NB4 (cell line): ENCODE measurements at places on chromosomes 6 and 20.

GRCh38 chr20:53872561-53873229 is 197.7 kb downstream of the BCAS1 start:
- no peak for DNase-seq

DNA sequence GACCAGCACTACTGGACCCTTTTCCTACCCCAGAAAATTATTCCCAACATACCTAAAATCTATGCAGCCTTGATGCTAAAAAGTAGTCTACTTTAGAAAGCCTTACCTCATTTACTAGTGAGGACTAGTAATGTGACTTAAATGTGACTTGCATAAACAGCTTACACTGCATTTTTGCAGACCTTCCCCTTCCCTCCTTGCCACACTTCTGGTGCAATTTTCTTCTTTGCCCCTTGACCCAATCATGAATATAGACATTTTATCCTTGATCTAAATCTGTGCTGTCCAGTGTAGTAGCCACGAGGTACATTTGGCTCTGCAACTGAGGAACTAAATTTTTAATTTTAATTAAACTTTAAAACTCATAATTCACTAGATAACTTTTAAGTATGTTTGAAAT is 7.0 kb upstream of the ZKSCAN8 start:
- peak; percentile 33 for DNase-seq

- DNase-seq, result peak; percentile 98
Measured at GRCh38 chr6:11525468-11526155, 11.9 kb upstream of the TMEM170B start.

DNA sequence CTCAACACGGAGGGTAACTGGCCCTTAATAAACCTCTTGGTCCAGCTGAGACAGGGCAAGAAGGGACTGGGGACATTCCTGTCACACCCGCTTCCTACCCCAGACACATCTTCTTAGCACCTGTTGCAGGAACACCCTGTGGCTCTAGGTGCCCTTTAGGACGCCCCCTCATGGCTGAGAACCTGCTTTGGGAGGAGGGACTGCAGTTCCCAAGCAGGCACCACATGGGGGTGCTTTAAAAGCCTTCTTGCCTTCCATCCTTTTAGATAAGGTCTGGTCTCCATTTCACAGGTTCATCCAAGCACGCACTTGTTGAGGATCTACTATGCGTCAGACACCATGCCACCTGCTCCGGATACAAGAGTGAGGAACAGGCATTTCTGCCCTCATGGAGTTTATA is 26.6 kb downstream of the NSFL1C start:
- DNase-seq, result peak; percentile 61

DNA sequence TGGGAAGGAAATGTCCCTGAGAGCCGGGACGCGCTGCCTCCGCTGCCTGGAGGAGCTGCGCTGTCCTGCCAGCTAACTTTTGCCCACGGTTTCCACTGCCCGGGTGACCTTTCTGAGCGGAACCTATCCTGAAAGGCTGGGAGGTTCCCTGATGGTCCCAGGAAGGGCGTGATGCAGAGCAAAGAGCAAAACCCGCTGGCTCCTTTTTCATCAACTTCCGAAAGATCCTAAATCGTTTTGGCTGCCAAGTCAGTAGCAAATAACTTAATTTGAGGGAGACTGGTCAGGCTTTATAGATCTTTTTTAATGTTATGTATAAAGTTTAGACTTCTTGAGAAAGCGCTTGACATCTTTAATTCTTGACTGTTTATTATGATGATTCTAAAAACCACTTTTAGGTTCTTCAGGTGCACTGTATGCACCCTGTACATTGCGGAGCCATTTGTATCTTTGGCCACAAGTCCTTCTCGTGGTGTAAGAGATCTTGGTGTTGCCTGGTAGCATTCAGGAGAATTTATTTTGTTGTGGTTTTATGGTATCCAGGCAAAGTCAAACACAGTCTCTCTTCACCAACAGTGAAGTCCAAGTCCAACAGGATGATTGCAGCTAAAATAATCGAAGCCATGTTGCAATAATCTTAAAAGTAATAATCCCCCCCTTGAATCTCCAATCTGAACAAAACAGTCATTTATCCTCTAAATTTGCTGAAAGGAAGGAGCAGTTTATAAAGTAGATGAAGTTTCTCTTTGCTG is at the start of gene SYNE1:
Gene SYNE1, minus strand, starts transcription at position 67 of the 752 bp plus-strand sequence. CDS start 9,031 bp downstream, outside the sequence.
- DNase-seq, result no peak

DNA sequence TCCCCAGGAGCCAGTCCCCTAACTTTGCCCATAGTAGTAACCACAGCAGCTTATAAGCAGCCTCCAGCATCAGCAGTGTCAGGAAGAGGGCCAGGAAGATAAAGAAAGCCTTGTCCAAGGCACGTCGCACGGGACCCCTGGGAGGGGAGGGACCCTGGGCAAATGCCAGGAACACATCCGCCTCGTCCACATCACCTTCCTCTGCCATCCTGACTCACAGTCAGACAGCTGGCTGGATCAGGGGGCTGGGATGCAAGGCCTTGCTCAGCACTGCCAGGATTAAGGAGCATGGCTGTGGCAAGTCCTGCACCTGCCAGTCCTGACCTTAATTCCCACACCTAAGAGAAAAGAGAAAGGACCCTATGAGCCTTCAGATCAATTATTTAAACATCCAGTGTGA is 11.5 kb upstream of the ZBTB22 start:
- DNase-seq, result no peak

DNA sequence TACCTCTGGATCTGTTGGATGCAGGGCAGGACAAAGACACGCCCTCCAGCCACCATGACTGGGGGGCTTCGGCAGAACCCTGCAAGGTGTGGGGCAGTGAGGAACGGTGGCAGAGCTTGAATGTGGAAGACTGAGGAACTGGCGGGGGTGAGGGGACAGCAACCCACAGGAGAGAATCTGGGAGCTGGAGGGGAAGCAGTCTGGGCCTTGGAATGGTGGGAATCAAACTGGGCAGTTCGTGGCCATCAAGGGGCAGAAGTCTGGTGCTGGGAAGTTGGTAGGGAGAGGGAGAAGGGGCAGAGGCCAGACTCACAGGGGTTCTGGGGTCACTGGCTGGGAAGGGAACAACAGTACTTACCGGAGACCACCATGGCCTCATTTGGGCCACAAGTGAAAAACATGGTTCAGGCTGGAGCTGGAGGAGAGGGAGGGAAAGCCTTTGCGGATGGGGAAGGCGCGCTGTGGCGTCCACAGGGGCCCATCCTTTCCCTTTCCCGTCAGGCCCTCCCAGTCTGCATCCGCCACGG is 635 bp downstream of the FLOT1 start:
- DNase-seq, result no peak

- peak; percentile 59 for DNase-seq
Measured at GRCh38 chr6:85458184-85458583, 8.3 kb downstream of the NT5E start.

DNA sequence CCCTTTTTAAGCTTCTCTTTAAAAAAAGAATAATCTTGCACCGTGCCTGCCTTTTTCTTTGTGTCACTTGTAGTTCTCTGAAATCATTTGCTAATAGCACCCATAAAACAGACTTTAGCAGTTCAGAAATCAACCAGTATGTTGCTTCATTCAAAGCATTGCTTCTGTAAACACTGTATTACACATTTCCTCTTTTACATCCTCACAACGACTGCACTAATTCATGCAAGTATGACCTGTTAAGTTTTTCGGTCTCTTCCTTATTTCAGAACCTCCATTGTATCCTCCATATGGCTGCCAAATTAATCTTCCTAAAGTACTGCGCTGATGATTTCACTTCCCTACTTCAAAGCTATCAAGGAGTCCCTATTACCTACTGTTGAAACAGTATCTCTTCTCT is 142.9 kb upstream of the RNF217 start:
- peak; percentile 23 for DNase-seq

GRCh38 chr6:154071236-154071635 is 32.2 kb downstream of the OPRM1 start:
- DNase-seq, result no peak

GRCh38 chr20:52649727-52650126 is 322.4 kb upstream of the TSHZ2 start:
- DNase-seq, result no peak

DNA sequence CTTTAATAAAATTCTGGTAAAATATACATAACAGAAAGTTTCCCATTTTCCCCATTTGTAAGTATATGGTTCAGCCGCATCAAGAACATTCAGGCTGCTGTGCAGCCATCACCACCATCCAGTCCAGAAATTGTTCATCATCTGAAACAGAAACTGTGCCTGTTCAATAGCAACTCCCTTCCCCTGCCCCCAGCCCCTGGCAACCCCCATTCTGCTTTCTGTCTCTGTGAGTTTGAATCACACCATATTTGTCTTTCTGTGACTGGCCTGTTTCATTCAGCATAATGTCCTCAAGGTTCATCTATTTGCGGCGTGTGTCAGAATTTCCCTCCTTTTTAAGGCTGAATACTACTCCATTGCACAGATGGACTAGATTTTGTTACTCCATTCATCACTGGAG is 19.1 kb downstream of the VSTM2L start:
- DNase-seq, result no peak

DNA sequence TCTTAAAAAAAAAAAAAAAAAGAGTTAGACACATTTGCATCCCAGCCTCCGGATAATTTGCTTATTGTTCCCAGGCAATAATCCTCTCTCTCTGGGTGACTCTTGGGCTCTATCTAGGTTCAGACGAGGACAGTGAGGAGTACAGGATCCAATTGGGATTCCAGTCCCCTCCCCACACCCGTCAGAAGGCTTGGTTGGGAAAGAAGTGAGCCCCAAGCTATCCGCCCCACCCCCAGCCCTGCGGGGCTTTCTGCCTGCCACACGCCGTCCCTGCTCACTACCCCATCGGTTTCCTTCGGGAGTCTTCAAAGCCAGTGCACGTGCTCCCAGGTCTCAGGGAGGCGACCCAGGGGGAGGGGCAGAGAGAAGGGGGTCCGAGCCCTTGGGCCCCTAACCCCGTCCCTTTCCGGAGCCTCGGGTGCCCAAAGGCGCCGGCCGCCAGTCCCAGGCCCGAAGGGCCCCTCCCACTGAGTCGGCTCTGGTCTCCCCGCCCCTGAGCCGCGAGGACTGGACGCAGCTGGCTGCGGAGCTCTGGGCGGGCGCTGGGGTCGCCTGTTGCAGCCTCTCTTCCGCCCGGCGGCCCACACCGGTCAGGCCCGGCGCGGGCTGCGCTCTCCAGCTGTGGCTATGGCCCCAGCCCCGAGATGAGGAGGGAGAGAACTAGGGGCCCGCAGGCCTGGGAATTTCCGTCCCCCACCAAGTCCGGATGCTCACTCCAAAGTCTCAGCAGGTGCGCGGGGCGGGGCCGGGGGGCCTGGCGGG is 2.5 kb downstream of the MYMX start:
- DNase-seq, result peak; percentile 92

- DNase-seq, result no peak
Measured at GRCh38 chr20:58996226-58996611, 10.8 kb downstream of the CTSZ start.

GRCh38 chr20:31747640-31748039 is 8.6 kb downstream of the TPX2 start:
- DNase-seq, result no peak

- peak; percentile 27 for DNase-seq
Measured at GRCh38 chr6:75693534-75693933, 55.5 kb upstream of the MYO6 start.

DNA sequence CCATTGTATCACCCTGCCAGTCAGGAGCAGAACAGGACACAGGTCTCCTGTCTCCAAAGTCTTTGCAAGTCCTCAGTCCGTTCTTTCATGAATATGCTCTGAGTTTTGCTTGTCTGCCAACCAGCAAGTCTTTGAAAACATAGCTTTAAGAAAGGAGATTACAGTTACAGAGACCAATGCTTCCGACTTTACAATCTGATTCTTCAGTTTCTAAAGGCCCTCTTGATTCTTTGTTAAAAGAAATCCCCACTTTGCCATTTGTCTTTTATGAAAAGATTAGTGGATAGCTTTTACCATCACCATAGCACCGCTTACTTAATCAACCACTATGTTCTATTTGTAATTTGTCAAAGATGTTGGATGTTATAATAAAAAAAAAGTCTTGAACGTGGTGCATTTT is 562.8 kb upstream of the BTBD3 start:
- no peak for DNase-seq

- DNase-seq, result peak; percentile 89
Measured at GRCh38 chr20:22921595-22922421, 113.3 kb upstream of the SSTR4 start.

- DNase-seq, result no peak
Measured at GRCh38 chr6:25058941-25059340, 123.2 kb upstream of the RIPOR2 start.

DNA sequence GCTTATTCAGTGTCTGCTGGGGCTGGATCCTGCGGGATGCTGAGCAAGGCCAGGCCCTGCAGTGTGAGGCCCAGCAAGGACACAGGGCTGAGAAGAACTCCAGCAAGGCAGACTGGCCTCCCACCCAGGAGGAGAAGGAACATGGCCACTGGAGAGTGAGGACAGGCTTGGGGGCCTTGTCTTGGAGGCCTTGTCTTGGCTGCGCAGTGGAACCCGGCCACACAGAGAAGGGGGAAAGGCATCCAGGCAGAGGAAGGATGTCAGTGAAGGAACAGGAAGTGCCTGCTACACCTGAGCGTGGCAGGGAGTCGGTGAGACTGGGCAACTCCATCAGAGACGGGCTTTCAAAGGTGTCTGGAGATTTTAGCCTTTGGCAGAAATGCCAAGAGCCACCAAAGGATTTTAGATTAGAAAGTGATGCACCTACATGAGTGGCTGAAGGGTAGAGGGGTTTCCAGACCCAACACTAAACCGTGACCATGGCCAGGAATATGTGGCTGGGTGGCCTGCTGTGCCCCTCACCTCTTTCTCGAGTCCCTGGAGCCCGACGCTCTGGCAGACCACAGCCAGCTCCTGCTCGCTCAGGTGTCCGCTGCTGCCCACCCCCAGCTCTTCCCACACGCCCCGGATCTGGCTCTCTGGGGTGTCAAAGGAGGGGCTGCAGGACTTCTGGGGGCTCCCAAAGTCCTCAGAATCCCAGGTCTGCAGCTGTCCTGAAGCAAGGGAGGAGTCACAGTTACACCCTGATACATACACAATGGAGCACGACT is 80.8 kb downstream of the NINL start:
- DNase-seq, result no peak

- DNase-seq, result peak; percentile 56
Measured at GRCh38 chr6:53461041-53461656, 83.8 kb downstream of the GCLC start.

GRCh38 chr6:24972311-24972958 is 36.7 kb upstream of the RIPOR2 start:
- no peak for DNase-seq

DNA sequence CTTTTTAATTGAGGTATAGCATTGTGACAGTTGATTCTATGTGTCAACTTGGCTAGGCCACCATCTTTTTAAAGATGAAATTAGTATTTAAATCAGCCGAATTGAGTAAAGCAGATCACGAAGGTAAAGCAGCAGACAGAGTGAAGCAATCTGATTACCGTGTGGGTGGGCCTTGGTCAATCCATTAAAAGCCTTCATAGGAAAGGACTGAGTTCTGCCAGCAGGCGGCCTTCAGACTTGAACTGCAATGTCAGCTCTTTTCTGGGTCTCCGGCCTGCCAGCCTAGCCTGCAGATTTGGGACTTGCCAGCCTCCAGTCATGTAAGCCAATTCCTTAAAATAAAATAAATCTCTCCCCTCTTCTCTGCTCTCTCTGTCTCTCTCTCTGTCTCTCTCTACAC is 22.4 kb upstream of the TGM2 start:
- DNase-seq, result no peak

GRCh38 chr20:20362774-20363433 is 5.0 kb upstream of the INSM1 start:
- peak; percentile 31 for DNase-seq
